ENCODE measurements at places on chromosomes 16 and 17. TPM values are rescaled to one million over a fixed set of nuclear protein-coding genes. Genes with fewer than 3 reads are reported as not detected.
A peak's percentile ranks its signal among the peaks of the same experiment; 100 is the strongest.

- no peak for DNase-seq
These were observed 15.0 kb upstream of the CACNG4 start for GRCh38 chr17:66949501-66949900.

DNA sequence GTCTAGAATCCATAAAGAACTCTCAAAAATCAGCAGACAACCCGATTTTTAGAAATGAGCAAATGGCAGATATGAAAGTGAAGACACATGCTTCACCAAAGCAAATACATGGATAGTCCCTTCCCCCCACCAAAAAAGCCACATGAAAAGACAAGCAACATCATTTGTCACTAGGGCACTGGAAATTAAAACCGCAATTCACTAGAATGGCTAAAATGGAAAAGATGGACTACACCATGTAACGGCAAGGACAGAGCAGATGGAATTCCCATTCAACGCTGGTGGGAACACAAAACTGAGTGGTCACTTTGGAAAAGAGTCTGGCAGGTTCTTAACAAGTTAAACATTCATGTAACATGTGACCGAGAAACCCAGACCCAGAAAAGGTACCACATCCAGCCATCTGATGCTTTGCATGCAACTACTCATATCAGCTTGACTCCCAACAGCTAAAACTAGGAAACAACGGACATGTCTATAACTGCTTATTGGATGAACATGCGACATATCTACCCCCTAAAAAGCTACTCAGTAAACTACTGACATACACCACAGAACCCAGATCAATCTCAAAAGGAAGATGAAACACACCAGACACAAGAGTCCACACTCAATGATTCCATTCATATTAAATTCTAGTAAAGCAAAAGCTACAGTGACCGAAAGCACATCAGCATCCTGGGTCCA is 132.6 kb downstream of the ZNF778 start:
- no peak for DNase-seq

DNA sequence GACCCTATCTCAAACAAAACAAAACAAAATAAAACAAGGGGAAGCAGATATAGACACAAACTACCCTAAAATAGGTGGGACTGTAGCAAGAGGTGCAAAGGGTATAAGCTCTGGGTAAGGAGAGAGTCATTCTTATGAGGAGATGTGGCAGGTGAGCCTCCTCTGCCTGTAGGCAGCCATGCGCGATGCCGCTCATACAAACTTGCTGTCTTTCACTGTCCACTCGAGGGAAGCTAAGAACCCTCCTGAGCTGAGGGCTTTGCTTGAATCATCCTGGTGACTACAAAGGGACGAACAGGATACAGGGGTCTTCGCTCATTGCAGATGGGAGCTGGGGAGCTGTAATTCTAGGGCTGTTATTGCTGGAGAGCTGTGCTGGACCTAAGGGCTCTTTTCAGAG is 14.8 kb upstream of the IL27 start:
- no peak for DNase-seq

GRCh38 chr17:83190601-83191387 is 111.4 kb downstream of the METRNL start:
- DNase-seq: peak; percentile 89

DNA sequence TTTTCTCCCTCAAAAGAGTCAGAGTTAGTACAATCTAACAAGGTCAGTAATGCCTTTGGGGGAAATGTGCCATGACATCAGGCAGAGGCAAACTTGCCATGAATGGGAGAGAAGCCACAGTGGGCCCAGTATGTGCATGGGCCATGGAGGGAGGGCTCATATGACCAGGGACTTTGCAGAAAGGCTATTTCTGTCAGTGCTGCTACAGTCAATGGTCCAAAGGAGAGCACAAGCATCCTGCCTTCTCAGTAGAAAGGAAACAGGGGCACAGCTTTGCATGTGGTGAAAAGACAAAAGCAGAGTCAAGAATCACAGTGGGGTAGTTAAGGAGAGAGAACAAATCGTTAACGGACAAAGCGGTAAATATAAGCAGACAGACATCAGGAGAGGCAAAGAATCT is 11.2 kb upstream of the CORO6 start:
- DNase-seq: no peak

The SLC16A11 gene
- not detected for total RNA-seq
